ENCODE measurements at places on chromosomes 3 and 15.

DNA sequence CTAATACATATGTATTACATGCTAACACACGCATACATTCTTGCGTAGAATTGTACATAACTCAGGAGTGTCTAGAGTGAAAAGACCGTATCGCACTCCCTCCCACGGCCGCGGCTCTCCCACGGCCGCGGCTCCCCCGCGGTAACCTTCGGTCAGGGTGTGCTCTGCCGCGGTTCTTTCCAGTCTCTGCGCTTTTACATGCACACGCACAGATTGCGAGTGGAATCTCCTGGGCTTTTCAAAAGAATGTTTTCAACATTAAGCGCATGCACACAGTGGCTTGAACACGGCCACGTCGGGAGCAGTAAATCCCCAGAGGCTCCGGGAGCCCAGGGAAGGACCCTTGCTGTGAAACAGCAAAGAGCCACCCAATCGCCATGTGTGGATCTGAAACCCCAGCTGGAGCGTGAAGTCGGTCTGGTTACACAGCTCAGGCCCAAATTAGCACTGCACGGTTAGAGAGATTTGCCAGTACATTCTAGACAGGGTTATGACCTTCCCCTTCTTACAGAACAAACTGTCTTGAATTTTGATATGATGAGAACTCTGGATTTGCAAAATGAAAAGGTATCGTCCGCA lies 805 bp upstream of the RGMA start:
- no peak for DNase-seq

DNA sequence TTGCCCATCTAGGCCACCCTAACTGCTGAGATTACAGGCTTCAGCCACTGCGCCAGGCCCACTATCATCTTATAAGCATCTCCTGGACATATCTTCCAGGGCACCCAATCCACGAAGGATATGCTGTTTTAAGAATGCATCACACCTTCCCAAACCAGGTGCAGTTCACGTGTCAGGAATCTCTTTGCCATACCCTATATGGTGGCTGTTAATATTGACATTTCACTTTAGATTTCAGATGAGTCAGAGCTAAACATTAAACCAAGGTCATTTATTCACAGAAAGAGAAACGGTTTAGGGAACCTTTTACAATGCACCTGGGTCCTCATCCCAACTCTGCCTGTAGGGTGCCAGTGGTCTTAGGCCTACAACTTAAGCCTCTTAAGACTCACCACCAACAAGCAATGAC lies 85.7 kb downstream of the TBL1XR1 start:
- DNase-seq = peak; percentile 9

DNA sequence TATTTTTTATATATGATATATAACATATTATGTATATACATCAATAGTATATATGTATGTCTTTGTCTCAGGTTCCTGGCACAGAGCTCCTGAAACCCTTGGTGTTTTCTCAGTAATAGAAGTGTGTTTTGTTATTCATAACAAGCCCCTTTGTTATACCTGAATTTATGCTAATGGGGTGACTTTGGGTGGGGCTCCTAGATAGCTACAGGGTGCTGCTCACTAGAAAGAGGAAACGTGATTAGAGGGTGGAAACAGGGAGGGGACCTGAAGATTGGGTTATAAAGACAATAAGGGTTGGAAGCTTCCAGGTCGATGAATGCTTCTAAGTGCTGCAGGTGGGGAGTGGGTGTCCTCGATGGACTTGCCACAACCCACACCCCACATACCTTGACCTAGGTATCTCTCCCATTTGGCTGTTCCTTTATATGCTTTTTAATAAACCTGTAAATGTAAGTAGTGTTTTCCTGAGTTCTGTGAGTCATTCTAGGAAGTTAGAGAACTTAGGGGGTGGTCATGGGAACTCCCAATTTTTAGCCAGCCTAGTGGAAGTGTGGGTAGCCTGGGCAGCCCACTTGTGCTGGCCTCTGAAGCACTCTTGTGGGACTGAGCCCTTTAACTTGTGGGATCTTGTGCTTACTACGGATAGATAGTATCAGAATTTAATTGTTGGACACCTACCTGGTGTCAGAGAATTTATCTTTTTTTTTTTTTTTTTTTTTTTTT lies 36.9 kb upstream of the C15orf39 start:
- DNase-seq = no peak

DNA sequence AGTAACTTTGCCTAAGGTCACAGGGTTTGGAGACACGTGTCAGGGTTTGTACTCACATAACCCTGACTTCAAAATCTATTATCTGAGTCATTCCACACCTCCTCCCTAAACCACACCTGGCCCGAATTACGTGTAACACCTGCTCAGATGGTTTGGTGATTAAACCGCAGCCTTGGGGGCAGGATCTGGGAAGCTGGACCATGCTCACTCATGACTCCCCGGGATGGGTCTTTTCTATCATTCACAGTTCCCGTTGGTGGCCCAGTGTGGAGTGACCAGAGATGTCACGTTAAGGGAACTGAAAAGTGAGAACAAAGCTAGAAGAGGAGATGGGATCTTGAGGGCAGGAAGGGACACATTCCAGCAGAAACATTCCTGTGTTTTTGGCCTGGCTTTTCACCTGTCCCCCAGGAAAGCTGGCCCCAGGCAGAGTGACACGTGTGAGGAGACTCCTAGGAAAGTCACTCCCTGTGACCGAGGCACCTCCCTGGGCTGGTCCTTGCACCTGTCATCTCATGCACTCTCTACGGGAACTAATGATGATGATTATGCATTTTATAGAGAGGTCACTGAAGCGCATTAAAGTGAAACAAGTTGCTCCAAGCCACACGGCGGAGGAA lies 75.4 kb upstream of the POMGNT2 start:
- DNase-seq = peak; percentile 72

DNA sequence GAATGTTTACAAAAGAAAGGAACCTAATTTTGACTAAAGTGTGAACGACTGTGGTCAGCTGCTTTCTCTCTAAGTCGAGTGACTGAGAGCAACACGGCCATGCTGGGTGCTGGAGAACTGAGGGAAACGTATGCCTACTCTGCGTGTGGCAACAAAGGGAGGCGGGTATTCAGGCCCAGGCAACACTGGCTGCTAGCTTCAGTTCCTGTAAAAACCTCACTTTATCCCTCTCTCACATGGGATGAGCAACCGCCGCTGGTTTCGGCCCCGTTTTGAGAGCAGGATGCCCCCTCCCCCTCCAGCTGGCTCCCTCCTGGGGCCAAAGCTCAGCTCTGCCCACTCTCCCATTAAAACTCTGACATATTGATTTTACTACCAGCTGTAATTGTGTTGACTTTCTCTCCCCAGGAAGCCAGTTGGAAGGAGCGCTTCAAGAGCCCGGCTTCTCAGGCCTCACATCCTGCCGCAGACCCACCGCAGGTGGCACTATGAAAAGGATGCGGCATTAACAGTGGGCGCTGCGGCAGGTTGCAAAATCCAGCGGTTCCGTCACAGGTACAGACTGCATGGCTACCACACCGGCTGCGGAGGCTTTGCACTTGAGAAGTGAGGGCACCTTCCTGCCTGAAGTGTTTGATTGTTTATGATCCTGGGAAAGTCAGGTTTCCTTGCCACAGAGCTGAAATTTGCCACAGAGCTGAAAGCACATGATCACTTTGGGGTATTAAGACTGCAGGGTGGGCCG lies 12.7 kb downstream of the PLXND1 start:
- peak; percentile 79 for DNase-seq

DNA sequence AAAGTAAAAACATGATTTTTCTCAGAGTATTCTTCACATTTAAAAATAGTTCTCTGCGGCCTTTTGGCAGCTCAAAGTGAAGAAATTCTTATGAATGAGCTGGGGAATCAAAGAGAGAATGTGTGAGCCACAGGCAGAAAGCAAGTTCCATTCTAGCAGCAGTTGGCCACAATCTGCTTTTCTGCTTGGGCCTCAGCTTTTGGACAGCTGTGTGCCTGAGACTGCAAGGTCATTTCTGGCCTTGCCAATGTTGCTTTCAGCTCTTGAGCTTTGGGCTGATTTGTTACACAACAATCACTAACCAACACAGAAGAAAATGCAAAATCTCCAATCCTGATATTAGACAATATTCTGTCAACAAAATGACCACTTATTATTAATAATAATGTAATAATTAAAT lies 14.4 kb upstream of the TM4SF4 start:
- DNase-seq = no peak

DNA sequence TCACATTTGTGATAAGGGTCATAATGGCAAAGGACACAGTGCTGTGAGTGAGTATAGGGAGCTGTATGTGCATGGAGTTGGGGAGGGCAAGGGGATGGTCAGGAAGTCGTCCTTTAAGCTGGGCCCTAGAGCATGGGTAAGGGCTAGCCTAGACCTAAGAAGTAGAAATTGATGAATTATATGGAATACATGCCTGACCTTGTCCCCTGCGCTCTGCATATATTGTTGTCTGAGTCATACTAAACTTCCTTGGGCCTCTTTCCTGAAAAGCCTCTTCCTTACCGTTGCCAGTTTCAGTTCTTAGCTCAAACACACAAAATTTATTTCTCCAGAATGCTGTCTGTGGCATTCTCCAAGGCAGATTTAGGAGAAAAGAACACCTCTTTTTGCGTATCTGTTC lies 4.6 kb downstream of the SNRK start:
- DNase-seq = no peak

DNA sequence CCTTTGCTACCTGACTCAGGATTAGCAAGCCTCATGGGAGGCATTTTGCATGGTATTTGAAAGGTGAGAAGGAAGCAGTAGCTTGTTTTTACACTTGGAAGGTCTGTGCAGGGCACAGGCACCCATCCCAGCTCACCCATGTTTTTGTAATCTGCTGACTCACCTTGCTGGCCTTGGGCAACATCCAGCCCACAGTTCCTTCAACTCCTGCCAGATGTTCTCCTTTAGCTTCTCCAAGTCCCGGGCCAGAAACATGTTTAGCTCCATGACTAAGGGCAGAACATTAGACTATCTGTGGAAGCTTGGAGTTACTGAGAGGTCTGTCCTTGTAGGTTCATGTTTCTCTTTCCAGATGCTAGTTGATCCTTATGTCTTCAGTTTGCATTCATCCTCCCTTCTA lies 12.4 kb upstream of the ZNF770 start:
- no peak for DNase-seq

- DNase-seq = no peak
Observed at GRCh38 chr3:123791898-123792297, 92.2 kb downstream of the MYLK start.

DNA sequence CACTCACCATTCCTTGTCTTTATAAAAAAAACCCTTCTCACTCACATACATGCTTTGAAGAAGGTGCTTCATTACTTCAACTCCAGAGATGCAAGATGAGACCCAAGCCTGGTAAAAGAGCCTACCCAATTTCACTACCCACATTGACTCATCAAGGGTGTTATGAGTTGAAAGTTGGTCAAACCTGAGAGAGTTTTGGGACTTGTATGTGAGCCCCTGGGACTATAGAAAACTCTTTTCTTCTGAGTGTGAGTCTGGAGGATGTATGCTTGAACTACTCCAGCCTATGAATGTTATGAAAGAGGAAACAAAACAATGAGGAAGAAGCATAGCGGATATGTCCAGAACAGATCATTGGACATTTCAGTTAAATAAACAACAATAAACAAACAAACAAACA lies 106.5 kb upstream of the SATB1 start:
- DNase-seq = peak; percentile 60

DNA sequence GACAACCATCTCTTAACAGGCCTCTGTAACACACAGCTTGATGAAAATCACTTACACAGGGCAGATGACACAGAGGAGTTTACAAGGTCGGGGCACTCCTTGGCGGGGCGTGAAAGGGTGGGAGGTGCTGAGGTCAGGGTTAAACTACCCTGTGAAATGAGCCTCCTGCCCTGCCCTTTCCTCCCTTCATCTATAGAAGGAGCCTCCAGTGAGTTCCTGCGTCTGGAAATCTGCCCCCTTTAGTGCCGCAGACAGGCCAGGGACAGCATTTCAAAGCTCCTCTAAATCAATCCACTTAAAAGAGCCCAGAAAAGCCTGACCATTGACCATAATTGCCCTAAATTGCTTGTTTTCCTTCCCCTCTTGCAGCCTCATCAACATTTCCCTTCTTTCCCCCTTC lies 1.9 kb downstream of the ROBO1 start:
- DNase-seq = no peak

- no peak for DNase-seq
Observed at GRCh38 chr3:176794406-176794805, 402.9 kb downstream of the TBL1XR1 start.

- DNase-seq = peak; percentile 86
Observed at GRCh38 chr15:85710340-85710842, 84.3 kb downstream of the KLHL25 start.

- no peak for DNase-seq
Observed at GRCh38 chr3:112074006-112074405, 12.2 kb upstream of the C3orf52 start.

DNA sequence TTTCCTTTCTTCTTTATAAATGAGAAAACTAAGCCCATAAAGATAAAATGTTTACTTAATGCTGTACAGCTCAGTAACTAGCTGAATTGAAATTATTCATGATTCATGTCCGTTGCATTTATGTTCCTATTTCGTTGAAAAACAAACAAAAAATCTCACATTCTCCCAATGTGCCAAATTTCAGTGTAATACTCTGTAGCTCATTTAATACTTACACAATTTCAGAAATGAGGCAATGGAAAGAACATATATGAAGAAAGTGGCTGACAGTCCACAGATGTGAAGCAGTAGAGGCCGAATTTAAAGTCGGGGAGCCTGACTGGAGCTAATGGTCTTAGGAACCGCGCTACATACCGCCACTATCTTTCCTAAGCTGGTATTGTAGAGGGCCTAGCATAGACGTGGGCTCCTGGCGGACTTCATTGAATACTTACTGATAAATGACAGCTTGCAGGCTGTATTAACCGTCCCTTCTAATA lies 651 bp downstream of the PLSCR2 start:
- no peak for DNase-seq

GRCh38 chr3:106758459-106758858 lies 618.8 kb upstream of the CCDC54 start:
- no peak for DNase-seq

DNA sequence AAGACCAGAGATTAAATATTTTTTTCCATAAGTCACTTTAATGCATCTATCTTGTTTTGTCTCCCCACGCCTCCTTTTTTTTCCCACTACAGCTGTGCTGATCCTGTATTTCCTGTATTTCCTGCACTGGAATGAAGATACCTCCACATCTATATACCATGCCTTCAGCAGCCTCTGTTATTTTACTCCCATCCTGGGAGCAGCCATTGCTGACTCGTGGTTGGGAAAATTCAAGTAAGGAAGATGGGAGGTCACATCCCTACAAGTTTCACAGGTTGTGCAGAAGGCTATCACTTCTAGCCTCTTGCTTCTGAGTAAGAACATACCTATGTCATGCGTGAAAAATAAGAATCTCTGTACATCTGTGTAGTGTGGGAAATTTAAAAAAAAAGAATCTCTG lies 3.1 kb downstream of the SLC15A2 start:
- no peak for DNase-seq

GRCh38 chr3:190070622-190071347 lies 49.9 kb downstream of the P3H2 start:
- DNase-seq = no peak

DNA sequence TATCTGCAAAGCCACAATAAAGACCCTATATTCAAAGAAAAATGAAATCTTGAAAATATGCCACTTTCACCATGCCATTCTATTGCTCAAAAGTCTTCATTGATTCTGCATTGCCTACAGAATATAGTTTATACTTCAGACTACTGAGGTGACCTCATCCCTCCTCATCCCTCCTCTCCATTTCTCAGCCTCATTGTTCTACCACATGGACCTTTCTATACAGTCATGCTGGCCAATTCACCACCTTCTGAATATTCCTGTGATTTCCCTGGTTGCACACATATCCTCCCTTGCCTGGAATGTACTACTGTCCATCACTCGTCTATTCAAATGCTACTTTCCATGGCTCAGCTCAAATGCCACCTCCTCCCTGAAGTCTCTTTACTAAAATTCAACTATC lies 3.5 kb upstream of the COL8A1 start:
- DNase-seq = no peak

Measured in activated CD4-positive, alpha-beta T cell treated with anti-CD3 and anti-CD28 coated beads, Interleukin-2, amount 50 U/mL, for 16 hours (primary cell).